ENCODE measurements at places on chromosomes 5 and 9. TPM values are rescaled to one million over a fixed set of nuclear protein-coding genes. Genes with fewer than 3 reads are reported as not detected.

- ATAC-seq = no peak
Observed at GRCh38 chr5:171127314-171127713, 181.7 kb upstream of the TLX3 start.

- ATAC-seq = no peak
Observed at GRCh38 chr5:88813244-88813643, 69.7 kb downstream of the MEF2C start.

TMEM174 gene
- total RNA-seq = not detected

DNA sequence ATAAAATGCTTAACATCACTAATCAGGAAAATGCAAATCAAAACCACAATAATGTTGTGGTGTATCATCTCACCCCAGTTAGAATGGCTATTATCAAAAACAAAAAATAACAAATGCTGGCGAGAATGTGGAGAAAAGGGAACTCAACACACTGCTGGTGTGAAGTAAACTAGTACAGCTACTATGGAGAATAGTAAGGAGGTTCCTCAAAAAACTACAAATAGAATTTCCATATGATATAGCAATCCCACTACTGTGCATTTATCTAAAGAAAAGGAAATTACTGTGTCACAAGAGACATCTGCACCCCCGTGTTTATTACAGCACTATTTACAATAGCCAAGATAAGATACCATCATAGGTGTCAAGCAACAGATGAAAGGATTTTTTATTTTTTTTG is 214.5 kb upstream of the RASA1 start:
- ATAC-seq = no peak

DNA sequence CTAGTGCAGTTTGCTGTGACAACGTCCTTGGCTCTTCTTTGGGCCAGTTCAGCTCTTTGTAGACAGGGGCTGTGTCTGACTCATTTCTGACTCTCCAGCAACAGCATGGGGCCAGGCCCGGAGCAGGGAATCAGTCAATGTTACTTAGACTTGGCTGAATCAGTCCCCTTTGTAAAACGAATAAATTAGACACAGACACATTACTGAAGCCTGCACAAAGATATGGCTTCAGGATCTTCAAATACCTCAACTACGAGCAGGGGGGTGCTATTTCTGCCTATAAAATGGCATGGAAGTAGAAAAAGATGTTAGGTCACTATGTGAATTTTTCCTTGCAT is 204.7 kb downstream of the TTLL11 start:
- peak; percentile 54 for ATAC-seq

FOXD4L6 gene
- not detected for total RNA-seq

DNA sequence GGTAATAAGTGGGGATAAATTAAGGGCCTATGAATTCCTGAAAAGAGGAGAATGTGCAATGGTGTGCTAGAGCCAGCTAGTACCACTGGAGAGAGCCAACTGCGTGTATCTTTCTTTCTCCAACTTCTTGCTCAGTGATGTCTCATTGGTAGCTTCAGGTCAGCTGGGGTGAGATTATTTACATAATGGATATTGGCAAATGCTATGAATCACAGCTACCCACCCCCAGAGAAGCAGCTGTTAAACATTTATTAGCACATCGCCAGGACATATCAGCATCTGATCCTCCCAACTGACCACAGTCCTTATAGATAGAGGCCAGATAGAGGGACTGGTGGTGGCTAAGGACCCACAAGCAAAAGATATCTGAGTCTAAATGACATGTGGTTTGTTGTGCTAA is 421.3 kb downstream of the ACTL7B start:
- no peak for ATAC-seq

GRCh38 chr5:169874621-169875020 is 105.7 kb downstream of the INSYN2B start:
- no peak for ATAC-seq

DNA sequence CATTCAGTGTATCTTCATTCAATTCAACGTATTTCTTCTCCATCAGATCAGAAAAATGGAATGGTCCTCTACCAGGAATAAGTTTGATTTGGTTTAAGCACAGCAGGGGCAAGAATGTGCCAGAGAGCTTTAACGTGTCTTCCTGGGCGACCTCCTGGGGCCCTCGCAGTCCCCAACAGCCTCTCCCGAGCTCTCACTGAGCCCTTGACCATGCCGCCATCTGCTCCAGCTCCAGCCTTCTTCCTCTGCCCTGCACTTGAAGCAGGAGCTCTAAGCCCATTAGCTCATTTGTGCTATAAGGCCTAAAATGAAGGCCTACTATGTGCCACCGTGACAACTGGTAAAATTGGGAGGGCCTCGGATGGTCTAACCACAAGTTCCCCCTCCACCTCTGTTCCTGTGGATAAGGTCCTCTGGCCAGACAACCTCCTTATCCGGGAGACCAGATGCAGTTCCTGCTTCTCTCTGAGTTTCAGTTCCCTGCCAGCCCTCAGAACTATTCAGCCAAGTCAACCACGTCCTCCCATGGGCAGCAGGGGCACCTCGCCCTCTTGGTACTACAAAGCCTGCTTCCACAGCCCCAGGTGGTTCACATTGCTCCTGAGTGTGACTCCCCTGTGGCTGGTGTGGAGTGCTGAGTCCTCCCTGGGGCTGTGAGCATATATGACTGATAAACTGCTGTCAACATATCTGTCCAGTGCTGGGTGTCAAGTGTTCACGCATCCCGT is 35.8 kb downstream of the C5orf15 start:
- ATAC-seq = no peak

- ATAC-seq = no peak
Observed at GRCh38 chr5:123528065-123528464, 16.1 kb downstream of the CSNK1G3 start.

DNA sequence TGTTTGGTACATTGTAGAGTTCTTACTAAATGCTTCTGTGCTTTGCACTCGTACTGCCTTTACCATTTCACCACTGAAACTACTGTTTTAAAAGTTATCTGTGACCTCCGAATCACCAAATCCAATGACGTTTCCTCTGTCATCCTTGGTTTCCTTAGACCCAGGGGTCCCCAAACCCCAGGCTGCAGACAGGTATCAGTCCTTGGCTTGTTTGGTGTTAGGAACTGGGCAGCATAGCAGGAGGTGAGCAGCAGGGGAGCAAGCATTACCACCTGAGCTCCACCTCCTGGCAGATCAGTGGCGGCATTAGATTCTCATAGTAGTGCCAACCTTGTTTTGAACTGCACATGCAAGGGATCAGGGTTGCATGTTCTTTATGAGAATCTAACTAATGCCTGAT is 26.8 kb upstream of the APC start:
- ATAC-seq = no peak

- no peak for ATAC-seq
Observed at GRCh38 chr5:144017119-144017518, 153.3 kb downstream of the YIPF5 start.

- ATAC-seq = peak; percentile 59
Observed at GRCh38 chr9:135536216-135536615, 9.7 kb upstream of the OBP2A start.

DNA sequence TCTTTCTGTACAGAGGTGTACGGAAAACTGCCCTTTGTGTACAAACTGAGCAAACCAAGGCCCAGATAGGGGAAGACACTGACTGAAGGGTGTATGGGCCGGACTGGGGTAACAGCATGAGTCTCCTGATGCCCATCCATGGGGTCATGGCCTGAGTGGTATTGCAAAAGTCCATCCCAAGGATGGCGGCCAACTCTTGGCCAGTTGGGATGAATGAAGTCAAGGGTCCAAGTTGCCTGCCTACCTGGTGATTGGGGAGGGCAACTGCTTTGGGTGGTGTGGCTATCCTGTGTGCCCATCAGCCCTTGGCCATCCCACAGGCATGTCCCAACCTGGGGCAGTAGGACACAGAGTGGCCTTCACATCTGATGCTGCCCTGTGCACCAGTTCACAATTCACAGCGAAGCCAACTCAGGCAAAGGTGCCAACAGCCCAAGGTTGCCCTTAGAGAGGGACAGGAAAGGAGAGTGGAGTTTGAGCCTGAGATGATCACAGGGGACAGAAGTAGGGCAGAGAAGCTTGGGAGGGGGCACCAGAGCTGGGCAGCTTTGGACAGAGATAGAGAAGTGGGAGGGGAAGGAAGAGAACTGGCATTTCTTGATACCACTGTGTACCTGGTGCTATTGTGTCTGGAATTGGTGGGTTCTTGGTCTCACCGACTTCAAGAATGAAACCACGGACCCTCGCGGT is 46.6 kb downstream of the COL15A1 start:
- no peak for ATAC-seq

GRCh38 chr5:57745029-57745428 is 262.4 kb upstream of the ACTBL2 start:
- no peak for ATAC-seq

VLDLR gene
- total RNA-seq = 10.9 TPM

GRCh38 chr5:126806-127205 is 34.8 kb downstream of the PLEKHG4B start:
- ATAC-seq = no peak

- peak; percentile 90 for ATAC-seq
Observed at GRCh38 chr5:1792842-1793266, 6.8 kb downstream of the MRPL36 start.

ZNF354C gene
- total RNA-seq = 4.8 TPM

- no peak for ATAC-seq
Observed at GRCh38 chr5:135379046-135379654, 19.9 kb downstream of the MACROH2A1 start.

RPS14 gene
- 2,939 TPM for total RNA-seq

- no peak for ATAC-seq
Observed at GRCh38 chr5:149203921-149204441, 62.7 kb downstream of the ABLIM3 start.

FRMD3 gene
- 0.17 TPM for total RNA-seq

GRCh38 chr5:74360535-74361210 is 279.9 kb downstream of the ENC1 start:
- ATAC-seq = no peak

GRCh38 chr5:167814828-167815227 is 476.6 kb upstream of the WWC1 start:
- no peak for ATAC-seq

GRCh38 chr9:135523521-135524129 is 2.4 kb downstream of the LCN1 start:
- no peak for ATAC-seq
